ENCODE measurements at places on chromosomes 4 and X.
A peak's percentile ranks its signal among the peaks of the same experiment; 100 is the strongest.

GRCh38 chr4:73730292-73730691 is 10.1 kb upstream of the CXCL8 start:
- DNase-seq: no peak

DNA sequence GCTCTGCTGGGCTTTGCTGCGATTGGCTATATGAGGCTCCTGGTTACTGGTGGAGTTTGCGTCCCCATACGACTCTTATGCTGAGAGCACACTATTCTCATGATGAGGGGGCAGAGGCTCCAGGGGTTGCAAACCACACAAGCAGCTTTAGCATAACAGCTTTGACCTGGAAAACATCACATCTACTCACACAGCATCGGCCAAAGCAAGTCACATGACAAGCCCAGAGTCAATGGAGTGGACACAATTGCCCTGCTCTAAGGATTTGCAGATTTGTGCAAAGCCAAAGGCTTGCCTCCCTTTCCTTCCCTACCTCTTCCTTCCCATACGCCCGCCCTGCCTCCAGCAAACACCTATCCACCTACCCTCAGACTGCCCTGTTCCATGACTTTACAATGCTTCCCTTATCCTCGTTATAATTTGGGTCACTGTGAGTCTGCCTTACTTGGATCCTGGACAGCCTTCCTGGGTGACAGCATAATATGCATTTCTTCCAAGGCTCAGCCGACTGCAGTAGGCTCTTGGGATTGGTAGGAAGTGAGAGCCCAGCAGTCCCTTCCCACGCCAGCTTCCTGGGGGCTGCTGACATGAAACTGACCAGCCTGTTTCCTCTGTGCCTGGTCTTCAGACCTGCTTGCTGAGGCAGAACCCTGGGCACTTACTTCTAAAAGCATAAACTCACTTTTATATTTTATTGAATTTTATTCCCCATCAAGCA is 208.2 kb upstream of the PSAPL1 start:
- no peak for DNase-seq

- no peak for DNase-seq
These were observed 469.0 kb downstream of the IDS start for GRCh38 chrX:149036086-149036485.

- no peak for DNase-seq
These were observed 1.7 kb upstream of the SLC6A8 start for GRCh38 chrX:153685751-153686696.

- DNase-seq: no peak
These were observed 481.5 kb downstream of the BCOR start for GRCh38 chrX:39616098-39616729.

GRCh38 chr4:128635141-128635954 is 174.2 kb upstream of the JADE1 start:
- no peak for DNase-seq

DNA sequence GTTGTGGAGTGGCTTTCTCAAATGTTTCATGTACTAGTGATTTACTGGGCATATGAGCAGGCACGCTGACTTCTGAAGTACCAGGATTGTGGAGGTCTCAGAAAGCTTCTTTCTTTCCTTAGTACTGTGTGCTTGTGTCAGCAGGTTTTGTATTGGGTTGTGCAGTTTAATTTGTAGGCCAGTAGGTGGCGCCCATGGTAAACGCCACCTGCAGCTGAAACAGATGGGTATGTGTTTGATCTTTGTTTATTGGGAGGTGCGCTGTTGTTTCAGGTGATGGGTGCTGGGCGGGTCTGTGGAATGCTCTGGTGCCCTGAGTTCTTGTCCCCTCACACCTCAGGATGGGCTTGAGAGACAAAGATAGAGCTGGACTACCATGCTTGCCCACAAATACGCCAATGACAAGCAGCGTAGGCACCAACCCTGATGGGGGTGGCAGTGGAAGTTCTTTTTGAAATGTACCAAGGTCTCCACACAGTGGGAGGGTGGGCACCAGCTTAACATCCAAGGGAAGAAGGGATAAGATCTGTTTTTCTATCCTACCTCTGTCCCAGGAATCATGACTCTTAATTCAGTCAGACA is 141.5 kb downstream of the RPS6KA6 start:
- peak; percentile 2 for DNase-seq

- no peak for DNase-seq
These were observed 93.3 kb downstream of the MAMLD1 start for GRCh38 chrX:150456466-150456865.

GRCh38 chr4:59938166-59938565 is 1262.0 kb upstream of the ADGRL3 start:
- DNase-seq: no peak

- no peak for DNase-seq
These were observed 242.3 kb downstream of the RPA4 start for GRCh38 chrX:97126020-97126419.

DNA sequence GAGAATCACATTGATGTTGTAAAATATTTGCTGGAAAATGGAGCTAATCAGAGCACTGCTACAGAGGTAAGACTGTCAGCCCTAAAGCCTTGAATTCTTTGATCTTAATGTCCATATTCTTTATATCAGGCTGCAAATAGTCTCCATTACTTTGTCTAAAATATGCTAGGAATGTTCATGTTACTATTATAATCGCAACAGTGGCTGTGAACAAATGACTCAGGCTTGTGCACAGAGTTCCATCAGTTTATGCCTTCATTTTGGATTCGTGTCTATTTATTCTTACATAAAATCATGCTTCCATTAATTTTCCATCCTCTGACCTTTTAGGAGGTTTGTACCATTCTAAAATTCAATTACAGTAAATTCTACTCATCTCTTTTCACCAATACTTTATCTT is 182.7 kb downstream of the ANK2 start:
- no peak for DNase-seq

DNA sequence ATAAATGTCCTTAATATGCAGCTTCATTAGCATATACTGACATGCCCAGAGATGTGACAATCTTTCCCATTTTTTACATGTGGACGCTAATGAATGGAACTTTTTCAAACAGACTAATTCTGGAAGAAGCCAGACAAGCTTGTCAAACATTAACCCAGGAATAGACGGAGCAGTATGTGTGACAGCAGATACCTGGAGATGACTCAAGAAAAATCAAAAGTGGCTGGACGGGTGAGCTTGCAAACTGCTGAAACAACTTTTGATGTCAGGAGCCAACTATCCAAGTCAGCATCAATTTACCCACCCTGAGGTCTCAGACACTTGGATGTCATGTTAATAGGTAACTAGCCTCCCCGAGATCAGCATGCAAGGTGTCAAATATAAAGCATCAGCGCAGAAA is 183.0 kb downstream of the PACRGL start:
- DNase-seq: no peak

DNA sequence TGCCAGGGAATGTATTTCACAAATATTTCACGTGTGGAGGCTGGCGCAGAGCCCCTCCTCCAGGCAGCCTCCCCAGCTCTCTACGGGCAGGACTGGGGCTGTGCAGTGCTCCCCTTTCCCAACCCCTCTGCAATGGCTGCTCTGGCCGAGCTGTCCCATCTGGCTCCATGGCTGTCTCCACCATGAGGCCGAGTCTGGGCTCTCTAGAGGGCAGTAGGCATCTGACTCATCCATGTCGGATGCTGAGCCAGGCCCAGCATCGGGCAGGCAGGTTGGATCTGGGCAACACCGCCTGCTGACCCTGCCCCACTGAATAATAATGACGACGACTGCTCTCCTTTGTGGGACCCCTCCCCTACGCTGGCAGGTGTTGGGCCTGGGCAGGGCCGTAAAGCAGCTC is 11.0 kb upstream of the SH3TC1 start:
- DNase-seq: no peak

- DNase-seq: no peak
These were observed 18.9 kb downstream of the TMPRSS11E start for GRCh38 chr4:68466185-68466584.

GRCh38 chr4:36990128-36990872 is 254.2 kb upstream of the NWD2 start:
- no peak for DNase-seq

GRCh38 chr4:177008071-177008835 is 215.5 kb upstream of the VEGFC start:
- DNase-seq: no peak
